ENCODE measurements at places on chromosomes 13 and 19.

DNA sequence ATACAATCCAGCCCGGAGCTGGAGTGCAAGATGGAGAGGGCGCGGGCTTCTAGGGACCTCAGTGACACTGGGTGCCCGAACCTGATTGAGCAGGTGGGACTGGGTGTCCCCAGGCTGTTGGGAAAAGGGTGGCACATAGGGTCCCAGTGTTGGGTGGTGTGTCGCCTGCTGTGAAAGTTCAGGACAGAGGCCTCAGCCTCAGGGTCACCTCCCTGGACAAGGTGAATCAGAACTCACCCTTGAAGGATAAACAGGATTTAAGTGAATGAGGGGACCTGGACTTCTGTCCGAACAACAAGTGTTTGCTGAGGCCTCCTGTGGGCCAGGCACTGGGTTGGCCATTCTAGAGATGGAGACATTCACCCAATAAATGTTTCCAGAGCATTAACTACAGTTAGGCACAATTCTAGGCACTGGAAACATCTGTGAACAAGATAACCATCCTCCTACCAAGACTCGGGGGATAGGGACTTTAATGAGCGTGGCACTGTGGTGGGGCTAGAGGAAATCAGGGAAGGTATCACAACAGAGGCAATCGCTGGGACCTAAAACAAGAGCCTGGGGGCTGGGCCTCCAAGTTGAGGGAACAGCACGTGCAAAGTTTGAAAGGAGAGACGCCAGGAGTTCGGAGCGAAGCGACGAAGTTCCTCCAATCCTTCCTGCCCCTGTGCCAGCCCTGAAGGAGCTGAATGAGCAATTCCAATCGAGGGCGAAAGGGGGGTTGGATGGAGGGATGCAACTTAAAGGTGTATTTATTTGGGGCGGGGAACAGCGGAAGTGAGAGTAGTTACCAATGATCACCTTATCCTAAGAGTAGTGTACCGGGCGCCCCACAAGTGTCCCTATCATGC lies 921 bp upstream of the POLD1 start:
- DNase-seq = no peak

DNA sequence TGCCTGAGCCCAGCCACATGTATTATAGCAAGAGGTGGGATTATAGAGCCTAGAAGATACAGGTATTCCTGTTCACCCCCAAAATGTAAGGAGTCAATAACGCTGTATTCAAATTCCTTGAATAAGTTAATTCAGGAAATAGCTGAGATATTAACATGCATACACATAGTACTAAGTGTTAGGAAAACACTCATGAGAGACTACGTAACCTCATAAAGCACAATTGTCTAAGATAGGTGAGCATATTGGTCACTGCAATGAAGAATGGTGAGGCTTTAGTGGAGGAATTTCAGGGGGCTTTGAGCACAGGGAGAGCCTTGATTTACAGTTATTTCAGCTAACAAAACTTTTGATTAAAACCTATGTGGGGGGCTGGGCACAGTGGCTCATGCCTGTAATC lies 161.6 kb downstream of the LMO7 start:
- no peak for DNase-seq

GRCh38 chr19:23547156-23547555 lies 139.9 kb downstream of the ZNF675 start:
- no peak for DNase-seq

GRCh38 chr19:12092956-12093355 lies 28.4 kb downstream of the ZNF844 start:
- no peak for DNase-seq

DNA sequence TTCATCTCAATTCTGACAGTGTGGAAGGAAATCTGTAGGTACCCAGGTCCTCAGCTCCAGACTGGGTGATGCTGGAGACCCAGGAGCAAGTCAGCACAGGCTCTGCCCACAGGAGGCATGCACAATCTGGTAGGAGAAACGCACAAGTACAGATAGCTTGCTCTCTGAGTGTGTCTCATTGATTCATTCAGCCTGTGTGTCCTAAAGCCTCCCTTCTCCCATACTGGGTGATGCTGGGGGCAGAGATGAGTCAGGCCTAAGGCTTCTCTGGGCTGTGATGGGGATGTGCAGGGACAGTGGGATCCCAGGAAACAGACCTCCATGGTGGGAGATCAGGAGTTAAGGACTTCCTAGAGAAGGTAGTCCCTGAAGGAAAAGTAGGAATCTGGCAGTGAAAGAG lies 6.8 kb downstream of the ZNF526 start:
- DNase-seq = no peak

DNA sequence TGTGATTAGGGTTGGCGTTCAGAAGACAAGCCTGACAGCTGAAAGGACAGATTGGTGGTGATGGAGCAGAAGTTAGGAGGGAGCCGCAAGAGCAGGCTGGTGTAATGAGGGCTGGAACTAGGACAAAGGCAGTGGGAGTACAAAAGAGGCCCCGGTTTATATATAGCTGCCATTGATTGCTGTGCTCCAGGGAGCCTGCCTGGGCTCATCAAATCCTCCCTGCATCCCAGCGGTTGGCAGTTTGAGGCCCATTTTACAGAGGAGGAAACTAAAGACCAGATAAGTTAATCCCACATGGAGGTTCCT lies 123.7 kb downstream of the CACNA1A start:
- no peak for DNase-seq

DNA sequence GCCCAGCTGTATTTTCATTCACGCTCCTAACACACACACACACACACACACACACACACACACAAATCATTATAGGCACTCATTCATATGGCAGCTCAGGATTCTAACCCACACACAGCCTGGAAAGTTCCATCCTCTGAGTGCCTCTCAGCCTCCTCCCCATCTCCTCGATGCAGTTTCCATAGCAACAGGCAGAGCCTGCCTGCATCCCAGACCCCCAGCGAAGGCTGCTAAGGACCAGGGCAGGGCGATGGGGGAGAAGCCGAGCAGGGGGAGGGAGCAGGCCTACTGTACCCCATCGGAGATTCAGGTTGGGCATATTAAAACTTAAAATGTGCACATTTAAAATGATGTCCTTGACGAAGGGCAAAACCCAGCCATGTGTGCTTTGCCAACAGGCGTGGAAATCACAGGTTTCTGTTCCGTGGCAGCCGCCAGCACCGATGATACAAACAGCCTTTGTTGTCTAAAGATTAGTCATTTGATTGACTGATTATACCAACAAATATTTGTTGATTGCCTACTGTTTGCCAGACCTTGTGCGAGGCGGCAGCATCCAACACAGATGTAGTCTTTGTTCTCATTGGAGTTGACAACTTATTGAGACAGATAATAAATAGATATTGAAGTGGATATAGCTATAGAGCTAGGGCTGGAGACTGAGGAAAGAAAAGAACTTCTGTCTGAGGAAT lies 43.8 kb upstream of the USP29 start:
- no peak for DNase-seq

GRCh38 chr13:63731896-63732295 lies 2316.2 kb upstream of the PCDH20 start:
- no peak for DNase-seq

DNA sequence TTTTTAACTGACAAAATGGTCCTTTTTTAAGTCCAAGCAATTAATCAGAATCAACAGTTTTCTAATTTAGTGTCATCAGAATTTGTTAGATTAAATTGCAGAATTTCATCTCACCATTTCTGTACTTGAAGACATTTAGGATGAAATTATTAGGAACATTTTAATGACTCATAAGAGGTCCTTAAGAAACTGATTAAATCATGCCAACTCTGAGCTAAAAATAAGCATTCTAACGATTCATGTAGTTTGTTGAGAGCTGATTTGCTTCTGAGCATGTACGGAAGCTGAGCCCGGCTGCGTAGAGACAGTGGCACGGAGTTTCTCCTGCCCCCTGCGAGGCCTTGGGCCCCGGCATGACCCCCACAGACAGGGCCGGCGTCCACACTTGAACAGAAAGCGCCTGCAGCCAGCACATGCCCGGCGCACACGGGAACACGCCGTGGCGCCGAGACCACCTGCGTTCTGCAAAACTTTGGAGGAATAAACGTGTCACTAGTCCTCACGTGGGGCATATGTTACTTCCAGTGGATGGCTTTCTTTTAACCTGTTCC lies 89.7 kb upstream of the MCF2L start:
- no peak for DNase-seq

GRCh38 chr13:87311165-87311564 lies 360.0 kb upstream of the SLITRK5 start:
- DNase-seq = no peak

DNA sequence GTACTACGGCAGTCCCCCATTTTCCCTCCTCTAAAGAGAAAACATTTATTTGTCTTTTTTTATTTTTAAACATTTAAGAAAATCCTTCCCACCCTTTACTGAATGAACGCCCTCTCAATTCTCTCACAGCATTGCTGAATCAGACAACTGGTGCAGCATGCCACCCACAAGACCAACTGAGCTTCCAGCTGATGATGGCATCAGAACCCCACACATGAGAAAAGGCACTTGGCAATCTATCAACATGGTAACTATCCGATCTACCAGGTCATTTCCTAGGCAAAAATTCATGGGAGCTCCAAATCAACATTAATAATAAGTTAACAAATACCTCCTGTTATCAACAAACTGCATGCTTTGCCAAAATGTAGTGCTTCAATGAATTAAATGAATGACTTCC lies 43.1 kb downstream of the LHFPL6 start:
- no peak for DNase-seq

DNA sequence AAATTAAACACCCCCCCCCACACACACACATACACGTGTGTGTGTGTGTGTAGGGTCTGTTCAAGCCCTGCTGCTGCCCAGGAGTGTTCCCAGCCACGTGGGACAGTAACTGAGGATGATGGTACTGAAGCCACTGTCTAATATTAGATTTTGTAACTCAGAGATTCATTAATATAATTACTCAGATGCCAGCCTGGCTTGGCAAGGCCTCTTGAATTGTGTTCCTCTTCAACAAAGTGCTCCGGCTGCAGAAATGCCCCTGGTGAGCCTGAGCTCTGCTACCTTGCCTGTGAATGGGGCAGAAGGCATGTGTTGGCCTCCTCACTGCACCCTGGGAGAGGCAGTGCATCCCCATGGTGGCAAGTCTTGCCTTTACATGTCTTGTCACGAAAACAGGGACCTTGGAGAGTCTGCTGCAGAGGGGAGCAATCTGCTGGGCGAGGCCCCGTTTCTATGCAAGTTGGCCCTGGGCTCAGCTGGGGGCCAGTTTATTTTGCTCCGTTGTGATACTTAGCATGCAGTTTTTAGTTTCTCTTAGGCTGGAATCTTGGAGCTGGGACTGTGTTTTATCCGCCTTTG lies 44.0 kb downstream of the NFIX start:
- DNase-seq = no peak

DNA sequence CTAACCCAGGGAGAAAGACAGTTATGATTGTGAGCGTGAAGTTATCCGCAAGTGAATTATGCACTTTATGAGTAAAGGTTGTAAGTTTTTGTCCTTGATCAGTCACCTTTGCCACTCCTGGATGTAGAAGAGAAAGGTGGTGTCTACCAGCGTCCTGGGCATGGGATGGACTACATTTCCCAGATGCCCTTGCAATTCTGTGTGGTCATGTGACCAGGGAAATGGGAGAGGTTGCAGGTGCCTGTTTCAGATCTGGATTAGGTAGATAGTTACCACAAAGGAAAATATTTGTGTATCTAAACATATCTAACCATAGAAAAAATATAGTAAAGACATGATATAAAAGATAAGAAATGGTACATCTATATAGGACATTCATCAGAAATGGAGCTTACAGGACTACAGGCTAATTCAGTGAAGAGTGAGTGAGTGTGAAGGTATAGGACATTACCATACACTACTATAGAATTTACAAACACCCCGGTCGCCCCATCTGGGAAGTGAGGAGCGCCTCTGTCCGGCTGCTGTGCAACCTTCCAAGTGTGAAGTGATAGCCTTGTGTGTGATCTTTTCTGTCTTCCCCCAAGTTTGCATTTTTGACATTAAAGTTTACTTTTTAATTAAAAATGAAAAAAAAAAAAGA lies 51.6 kb upstream of the CACNA1A start:
- DNase-seq = no peak

GRCh38 chr13:75675421-75675820 lies 39.3 kb downstream of the LMO7 start:
- DNase-seq = no peak

DNA sequence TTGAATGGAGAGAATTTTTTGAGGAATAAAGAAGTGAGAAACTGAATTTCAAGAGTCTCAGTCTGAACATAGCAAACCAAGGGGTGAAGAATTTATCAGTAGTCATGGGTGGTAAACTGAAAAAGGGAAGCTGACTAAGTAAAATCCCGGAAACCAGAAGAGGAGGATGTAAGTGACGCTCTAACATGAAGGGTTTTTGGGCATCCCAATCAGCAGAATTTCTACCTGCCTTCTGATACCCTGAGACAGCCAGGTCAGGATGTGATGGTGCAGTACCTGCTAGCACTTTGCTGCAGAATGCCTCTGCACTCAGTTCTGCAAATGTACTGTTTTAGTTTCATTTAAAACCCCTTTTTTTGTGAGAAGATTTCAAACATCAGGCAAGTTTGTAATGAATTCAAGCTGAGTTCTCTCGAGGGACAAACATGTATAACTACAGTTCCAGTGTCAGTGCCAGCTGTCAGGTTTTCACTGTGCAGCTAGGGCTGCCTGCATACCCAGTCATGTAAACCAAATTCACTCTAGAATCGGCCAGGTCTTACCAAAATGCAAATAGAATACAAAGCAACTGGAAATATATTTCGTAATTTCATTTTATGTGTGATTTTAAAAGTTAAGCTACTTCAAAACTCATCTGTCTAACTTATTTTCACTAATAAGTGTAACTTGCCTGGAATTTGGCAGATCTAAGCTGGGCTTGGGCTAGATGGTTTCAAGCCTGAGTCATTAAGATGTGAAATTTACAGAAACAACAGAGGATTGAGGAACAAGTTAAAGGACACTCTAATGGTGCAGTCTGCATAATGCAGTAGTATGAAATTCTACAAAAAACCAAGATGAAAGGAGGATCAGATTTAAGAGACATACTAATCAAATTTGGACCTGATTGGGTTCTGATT lies 13.8 kb downstream of the METTL21C start:
- no peak for DNase-seq

- DNase-seq = no peak
Measured at GRCh38 chr13:46369506-46370277, 17.4 kb downstream of the RUBCNL start.

GRCh38 chr13:46100191-46100815 lies 4.5 kb downstream of the CPB2 start:
- no peak for DNase-seq

- no peak for DNase-seq
Measured at GRCh38 chr19:30481063-30481462, 108.9 kb downstream of the ZNF536 start.

- DNase-seq = no peak
Measured at GRCh38 chr13:98996046-98996445, 18.2 kb upstream of the DOCK9 start.

DNA sequence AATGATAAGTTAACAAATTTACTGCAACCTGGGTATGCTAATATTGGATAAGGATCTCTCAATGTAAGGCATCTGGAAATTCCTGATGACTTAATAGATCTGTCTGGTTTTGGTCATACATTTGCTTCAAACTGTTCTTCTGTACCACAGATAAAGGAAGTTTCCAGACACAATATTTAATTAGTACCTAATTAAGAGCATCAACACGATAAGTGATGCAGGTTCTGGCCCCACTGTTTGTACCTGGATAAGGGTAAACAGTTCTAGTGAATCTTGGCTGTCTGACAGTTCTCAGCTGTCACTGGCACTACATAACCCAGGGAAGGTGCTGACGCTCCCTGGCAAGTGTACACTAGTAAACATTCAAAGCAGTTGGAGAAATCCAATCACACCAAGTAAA lies 165.6 kb downstream of the MZT1 start:
- DNase-seq = no peak

- no peak for DNase-seq
Measured at GRCh38 chr19:13119627-13120026, 1.6 kb downstream of the NACC1 start.

GRCh38 chr13:28574617-28575142 lies 79.8 kb upstream of the FLT1 start:
- peak; percentile 24 for DNase-seq

All from stimulated activated CD8-positive, alpha-beta memory T cell treated with anti-CD3 and anti-CD28 coated beads, Interleukin-2, amount 100 ng/mL, for 48 hours (primary cell).